Chondrocyte (in vitro differentiated cells): ENCODE measurements at places on chromosomes 4 and X. TPM values are rescaled to one million over a fixed set of nuclear protein-coding genes. Genes with fewer than 3 reads are reported as not detected.

DNA sequence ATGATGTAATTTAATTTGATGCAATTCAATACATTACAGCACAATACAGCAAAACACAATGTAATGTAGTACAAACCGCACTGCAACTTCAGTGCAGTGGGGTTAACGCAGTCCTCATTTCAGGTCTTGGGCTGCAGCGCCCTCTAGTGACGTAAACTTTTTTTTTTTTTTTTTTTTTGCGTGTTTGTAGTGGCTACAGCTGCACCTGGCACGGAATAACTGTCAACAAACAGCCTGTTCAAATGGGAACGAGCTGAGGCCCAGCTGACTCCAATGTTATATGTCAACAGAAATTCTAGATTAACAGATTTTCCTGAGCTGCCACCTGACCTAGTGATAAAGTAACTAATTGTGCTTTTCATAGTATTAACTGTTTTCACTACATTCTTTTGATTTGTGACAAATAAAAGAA is 33.5 kb upstream of the RASSF6 start:
- no peak for DNase-seq

DNA sequence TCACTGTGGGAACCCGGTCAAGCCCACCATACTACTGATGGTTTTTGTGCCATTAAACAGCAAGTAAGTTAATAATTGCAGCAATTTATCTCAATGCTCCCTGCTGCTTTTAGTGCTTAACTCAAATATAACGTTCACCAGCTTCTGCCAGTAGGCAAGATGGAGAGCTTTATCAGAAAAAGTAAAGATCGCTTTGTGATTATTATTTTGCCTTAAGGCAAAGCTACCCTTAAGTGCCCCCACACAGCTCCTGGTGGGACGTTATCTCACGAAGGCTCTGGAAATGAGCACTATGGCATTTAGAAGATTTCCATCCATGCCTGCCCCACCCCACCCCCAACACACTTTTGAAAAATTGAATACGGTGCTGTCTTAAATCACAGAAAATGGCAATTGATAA is 59.4 kb downstream of the KDR start:
- no peak for DNase-seq

DNA sequence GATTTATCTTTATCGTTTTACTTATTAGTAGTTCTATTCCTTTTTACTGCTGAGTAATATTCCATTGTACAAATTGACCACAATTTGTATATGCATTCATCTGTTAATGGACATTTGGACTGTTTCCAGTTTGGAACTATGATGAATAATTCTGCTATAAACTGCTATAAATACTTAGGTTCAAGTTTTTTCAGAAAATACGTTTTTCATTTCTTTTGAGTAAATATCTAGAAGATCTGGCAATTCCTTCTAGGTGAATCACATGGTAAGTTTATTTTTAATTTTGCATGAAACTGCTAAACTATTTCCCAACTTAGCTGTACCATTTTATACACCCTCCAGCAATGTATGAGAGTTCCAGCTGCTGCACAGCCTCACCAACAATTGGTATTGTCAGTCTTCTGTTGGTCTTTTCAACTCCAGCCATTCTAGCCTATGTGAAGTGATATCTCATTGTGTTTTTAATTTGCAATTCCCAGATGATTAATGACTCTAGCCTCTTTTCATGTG is 22.2 kb downstream of the LIN54 start:
- DNase-seq, result no peak

DNA sequence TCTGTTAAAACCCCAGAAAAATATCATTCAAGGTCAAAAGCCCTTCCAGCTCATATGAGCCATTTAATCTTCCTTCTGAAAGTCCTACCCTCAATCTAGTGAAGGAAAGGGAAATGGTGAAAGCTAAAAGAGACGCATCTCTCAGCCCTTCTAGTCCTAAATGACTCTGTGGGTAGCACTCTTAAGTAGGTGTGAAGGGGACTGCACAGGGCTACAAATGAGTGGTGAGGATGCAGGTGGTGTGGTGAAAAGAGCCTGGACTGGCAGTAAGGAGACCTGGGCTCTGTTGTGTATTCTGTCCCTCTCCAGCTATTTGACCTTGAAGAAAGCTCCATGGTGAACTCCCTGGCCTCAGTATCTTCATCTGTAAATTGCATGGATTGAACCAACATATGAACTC is 671.8 kb upstream of the DIPK2B start:
- DNase-seq, result no peak

- DNase-seq, result no peak
Measured at GRCh38 chrX:124395145-124395880, 49.0 kb downstream of the SH2D1A start.

GRCh38 chrX:12443534-12444098 is 305.3 kb downstream of the FRMPD4 start:
- DNase-seq, result no peak

DNA sequence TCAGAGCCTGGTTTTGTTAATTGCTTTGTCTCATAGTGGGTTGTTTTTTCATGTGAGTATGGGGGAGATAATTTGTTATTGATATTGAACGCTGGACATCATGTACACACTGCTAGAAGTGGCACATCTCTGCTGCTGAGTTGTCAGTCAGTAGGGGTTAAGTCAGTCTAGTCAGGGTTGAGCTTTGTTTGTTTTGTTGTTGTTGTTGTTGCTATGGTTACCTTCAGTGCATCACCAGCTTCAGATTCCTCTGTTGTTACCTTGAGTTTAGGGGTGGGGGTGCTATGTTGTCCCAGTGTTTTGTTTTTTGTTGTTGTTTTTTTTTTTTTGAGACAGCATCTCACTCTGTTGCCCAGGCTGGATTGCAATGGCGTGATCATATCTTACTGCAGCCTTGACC is 9.9 kb downstream of the YIPF6 start:
- no peak for DNase-seq

Gene MMRN1
- not detected in 3 replicates for total RNA-seq

Gene ALAS2
- total RNA-seq, result not detected in 3 replicates

Gene CXCL1
- total RNA-seq, result 0.72 to 1.0 TPM (median 0.74 TPM) in 3 replicates

Gene HSD17B11
- 10.3 to 12.9 TPM (median 11.3 TPM) in 3 replicates for total RNA-seq

Gene SYNPO2
- 12.3 to 21.5 TPM (median 20.7 TPM) in 3 replicates for total RNA-seq

Gene PI4K2B
- 13.8 to 18.9 TPM (median 15.5 TPM) in 3 replicates for total RNA-seq

Gene CASK
- total RNA-seq, result 39.5 to 44.9 TPM (median 40.8 TPM) in 3 replicates

Gene GSX2
- total RNA-seq, result not detected in 3 replicates
